M059J (cell line): ENCODE measurements at places on chromosomes 5 and 9.

DNA sequence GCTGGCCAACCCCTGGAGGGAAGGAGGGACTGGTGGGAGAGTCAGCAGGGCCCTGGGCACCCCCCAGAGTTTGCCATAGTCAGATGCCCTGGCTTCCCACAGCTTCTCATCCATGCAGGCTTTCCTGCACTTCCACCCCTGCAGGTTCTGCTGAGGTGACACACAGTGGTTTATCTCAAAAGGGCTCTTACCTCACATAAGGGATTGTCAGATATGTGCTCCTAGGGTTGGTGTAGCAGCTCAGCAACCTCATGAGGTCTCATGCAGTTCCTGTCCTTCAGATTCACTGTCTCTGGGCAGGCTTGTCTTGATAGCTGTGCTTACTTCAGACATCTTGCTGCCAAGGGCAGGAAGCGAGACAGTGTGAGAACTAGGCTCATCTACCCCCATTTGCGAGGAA lies 143.4 kb downstream of the KDM4C start:
- DNase-seq = no peak

DNA sequence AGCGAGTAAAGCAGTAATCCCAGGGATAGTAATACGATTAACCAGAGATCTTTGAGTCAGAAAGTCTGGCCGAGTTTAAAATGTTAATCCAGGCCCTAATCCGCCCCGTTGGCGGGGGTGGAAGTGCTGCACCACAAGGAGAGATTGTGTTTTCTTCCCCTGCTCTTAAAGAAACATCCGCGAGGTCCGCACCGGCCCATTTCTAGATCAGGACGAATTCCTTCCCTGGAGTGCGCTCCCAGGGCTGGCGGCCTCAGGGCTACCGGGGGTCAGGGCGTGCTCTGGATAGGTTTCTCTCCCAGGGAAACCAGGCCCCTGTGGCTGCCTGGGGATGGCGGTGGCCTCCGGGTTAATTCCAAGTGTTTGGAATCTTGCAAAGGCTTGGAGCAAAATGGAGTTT lies 9.3 kb upstream of the NEUROG1 start:
- DNase-seq = no peak

DNA sequence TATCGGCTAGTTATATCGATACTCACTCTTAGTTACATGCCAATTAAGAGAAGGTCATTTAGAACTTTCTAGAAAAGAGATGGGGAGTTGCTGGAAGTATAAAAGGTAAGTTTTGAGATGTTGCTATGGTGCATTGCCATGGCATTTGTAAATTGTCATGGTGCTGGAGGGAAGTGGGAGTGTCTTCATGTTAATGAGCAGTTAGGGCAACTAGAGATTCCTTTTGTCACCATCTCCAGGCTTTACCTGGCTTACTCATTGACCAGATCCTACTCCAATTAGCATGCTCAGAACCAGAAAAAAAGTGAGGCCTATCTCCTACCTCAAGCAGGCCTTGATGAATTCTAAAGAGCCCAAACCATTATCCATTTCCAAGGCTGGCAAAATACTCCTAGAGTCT lies 82.8 kb downstream of the PRR16 start:
- DNase-seq = peak; percentile 65

- DNase-seq = no peak
Measured at GRCh38 chr9:92342825-92343488, 17.2 kb downstream of the CENPP start.

GRCh38 chr5:135028791-135029476 lies 5.1 kb downstream of the PITX1 start:
- DNase-seq = no peak

GRCh38 chr9:123686131-123686828 lies 243.6 kb downstream of the DENND1A start:
- DNase-seq = no peak

GRCh38 chr9:126497660-126498275 lies 116.0 kb upstream of the LMX1B start:
- DNase-seq = no peak

DNA sequence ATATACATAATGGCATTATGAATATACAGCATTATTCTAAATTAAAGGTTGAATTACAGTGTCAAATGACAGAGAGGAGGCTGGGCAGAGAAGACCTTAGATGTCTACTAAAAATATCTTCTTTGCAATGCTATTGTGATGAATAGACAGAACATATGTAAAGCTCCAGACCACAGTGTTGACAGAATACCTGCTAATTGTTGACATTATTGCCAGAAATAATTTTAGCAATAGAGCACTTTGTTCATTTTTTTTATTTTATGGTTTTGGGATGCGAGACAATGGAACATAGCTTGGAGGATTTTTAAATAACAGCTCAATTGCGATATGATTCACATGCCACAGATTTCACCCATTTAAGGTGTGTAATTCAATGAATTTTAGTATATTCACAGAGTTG lies 508.8 kb downstream of the PSAT1 start:
- DNase-seq = no peak
